Activated CD8-positive, alpha-beta memory T cell treated with anti-CD3 and anti-CD28 coated beads, Interleukin-2, amount 10 ng/mL, durations not matched to agents 7 days and 5 days (primary cell): ENCODE measurements at places on chromosomes 13 and 19. TPM values are rescaled to one million over a fixed set of nuclear protein-coding genes. Genes with fewer than 3 reads are reported as not detected.

- peak; percentile 57 for DNase-seq
These were observed 2.0 kb downstream of the PTBP1 start for GRCh38 chr19:799076-799881.

- no peak for DNase-seq
These were observed 5.9 kb upstream of the SAMD1 start for GRCh38 chr19:14096272-14096992.

DNAAF3 gene
- 0.35 TPM for total RNA-seq

GRCh38 chr13:84294576-84294975, 412.3 kb upstream of the SLITRK1 start:
- no peak for DNase-seq

GRCh38 chr13:73521290-73521624, 462.5 kb downstream of the KLF5 start:
- DNase-seq: no peak

DNA sequence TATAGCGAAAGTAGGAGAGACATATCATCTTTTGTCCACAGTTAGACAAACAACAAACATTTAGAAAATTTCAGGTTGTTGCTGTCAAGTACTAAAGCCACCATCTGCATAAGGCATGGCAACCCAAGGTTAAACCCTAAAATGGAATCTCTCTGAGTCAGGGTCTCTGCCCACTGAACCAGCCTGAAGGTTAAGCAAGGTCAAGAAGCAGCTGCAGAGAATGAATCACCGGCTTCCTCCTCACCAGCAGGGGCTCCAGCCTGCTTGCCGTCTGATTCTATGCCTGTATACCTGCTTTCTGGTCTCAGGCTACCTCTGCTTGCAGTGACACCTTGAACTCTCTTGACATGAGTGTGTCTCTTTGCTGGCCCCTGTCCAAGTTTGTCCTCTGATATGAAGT, 726.2 kb upstream of the SGCG start:
- DNase-seq: no peak

- no peak for DNase-seq
These were observed 115.5 kb downstream of the GGACT start for GRCh38 chr13:100473087-100473486.
